Thoracic aorta (tissue), 2 donors: ENCODE measurements at places on chromosomes 2 and 18.

- no peak for DNase-seq
Observed at GRCh38 chr2:174013315-174013751, 48.2 kb upstream of the SP3 start.

DNA sequence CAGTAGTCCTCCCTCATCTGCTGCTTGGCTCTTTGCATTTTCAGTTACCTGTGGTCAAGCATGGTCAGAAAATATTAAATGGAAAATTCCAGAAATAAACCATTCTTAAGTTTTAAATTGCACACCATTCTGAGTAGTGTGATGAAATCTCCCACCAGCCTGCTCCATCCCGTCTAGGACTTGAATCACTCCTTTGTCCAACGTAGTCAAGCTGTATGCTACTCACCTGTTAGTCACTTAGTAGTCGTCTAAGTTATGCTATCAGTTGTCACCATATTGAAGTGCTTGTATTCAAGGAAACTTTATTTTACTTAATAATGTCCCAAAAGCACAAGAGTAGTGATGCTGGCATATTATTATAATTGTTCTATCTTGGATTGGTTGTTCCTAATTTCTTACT is 172.5 kb downstream of the FIGN start:
- no peak for DNase-seq

GRCh38 chr2:82674652-82675051 is 1784.4 kb downstream of the SUCLG1 start:
- DNase-seq = no peak

GRCh38 chr2:179842498-179843153 is 18.8 kb downstream of the ZNF385B start:
- DNase-seq = no peak

DNA sequence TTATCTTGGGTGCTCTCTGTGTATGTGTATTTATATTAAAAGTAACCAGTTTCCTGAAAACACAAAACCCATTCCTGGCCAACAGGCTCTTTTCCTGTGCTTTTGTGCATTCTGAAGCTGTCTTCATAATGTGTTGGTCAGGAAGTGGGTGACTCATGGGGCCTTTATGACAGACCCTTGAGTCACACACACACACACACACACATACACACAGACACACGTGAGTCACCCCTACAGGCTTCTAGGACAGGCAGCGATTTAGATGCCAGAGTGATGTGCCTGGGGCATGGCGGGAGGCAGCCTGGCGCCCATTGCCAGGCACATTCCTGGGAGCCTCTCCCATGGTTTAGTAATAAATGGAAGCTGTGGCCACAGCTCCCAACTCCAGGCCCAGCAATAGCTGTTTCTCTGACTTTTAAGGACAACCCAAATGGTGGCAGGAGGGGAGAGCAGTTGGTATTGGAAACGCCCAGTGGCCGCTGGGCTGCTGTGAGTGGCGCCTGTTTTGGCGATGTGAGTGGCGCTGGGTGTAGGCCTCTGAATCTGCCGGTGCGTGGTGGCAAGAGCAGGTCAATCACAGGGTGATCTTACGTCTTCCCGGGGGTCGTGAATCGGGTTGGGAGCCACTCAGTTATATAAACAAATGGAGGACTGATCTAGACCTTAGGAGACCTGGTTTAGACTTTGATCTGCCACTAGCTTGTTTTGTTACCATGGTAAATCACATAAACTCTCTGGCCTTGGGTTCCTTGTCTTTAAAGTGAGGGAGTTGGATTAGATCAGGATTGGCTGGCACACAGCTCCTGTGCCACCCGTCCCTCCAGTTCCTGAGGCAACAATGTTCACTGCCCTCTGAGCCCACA is 150.7 kb upstream of the DLX2 start:
- peak; percentile 42 for DNase-seq

- no peak for DNase-seq
Observed at GRCh38 chr2:236338495-236339184, 74.4 kb upstream of the ASB18 start.

DNA sequence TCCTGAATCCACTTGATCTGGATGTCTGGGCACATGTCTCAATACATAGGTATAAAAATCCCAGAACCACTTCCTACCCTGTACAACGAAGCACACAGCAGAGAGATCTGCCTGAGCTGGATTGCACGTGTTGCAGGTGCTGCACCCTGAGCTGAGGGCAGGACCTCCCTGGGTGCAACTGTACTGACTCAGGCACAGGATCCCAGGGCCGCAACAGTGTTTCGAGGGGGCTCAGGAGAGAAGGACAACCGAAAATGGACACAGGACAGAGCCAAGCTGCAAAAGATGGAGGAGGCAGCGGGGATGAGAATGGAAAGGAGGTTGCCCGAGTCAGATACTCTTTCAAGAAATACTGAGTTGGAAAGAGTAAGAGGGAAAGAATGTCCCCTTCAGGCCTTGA is 354.1 kb downstream of the EIPR1 start:
- DNase-seq = no peak

GRCh38 chr2:186205254-186205911 is 280.7 kb upstream of the ZC3H15 start:
- no peak for DNase-seq

- no peak for DNase-seq
Observed at GRCh38 chr2:134149904-134150303, 104.0 kb upstream of the MGAT5 start.

DNA sequence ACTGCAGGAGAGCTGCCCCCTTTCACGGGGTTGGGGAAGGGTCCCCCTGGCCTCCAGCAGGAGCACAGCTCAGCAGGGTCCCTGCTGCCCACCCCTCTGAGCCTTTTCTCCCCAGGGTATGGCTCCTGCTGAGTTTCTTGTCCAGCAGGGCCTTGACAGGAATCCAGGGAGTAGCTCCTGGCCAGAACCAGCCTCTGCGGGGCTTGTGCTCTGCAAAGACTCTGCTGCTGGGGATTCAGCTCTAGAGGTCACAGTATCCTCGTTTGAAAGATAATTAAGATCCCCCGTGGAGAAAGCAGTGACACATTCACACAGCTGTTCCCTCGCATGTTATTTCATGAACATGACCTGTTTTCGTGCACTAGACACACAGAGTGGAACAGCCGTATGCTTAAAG is 21.2 kb downstream of the FOSL2 start:
- no peak for DNase-seq

DNA sequence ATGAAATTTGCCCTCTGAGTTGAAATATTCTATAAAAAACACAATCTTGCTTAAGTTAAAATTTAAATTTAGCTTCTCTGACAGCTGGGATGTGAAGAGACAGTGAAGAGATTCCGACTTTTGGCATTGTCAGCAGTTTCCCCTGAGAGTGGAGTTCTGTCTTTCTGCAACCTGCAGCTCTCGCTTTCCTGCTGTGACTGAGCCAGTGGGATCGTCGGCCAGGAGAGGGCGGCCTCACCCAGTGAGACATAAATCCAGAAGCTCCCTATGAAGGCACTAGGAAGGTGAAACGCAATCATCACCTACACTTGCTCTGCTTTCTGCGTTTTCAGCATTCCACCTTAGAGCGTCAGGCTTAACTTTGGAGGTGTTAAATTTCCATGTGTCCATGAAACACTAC is 75.4 kb upstream of the HNMT start:
- DNase-seq = no peak

DNA sequence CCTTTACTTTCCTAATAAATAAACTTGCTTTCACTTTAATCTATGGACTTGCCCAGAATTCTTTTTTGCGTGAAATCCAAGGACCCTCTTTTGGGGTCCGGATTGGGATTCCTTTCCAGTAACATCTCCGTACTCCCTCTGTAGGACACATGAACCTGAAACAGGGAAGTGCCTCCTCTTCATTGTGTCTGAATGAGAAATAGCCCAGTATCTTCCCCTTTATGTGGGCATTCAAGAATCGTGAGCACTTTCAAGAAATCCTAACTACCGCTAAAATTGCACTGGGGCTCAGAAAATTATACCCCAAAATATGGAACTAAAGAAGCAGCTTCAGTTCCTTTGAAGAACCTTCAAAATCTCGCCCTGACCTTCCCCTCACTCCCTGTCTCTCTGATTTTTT is 7.8 kb upstream of the POMC start:
- no peak for DNase-seq

GRCh38 chr18:79962835-79963657 is 1.4 kb upstream of the HSBP1L1 start:
- DNase-seq = no peak

- DNase-seq = no peak
Observed at GRCh38 chr2:143347271-143347695, 218.1 kb downstream of the ARHGAP15 start.

DNA sequence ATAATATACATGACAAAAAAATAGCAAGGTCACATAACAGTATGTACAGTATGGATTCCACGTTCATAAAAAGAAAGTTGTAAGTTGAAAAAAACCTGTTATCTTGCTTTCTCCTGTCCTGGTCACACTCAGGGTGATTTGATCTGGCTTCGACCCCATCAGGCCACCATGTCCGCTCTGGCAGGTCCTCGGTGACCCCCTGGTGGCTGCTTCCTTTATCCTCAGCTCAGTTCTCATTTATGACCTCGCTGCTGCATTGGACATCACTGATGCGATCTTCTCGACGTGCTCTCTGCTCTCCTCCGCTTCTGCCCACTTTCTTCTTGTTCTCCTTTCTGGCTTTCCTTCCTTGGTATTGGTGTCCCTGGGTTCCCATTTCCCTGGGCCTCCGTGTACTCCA is 29.7 kb downstream of the DGKD start:
- DNase-seq = no peak

GRCh38 chr2:9434489-9434888 is 11.0 kb downstream of the CPSF3 start:
- DNase-seq = no peak

DNA sequence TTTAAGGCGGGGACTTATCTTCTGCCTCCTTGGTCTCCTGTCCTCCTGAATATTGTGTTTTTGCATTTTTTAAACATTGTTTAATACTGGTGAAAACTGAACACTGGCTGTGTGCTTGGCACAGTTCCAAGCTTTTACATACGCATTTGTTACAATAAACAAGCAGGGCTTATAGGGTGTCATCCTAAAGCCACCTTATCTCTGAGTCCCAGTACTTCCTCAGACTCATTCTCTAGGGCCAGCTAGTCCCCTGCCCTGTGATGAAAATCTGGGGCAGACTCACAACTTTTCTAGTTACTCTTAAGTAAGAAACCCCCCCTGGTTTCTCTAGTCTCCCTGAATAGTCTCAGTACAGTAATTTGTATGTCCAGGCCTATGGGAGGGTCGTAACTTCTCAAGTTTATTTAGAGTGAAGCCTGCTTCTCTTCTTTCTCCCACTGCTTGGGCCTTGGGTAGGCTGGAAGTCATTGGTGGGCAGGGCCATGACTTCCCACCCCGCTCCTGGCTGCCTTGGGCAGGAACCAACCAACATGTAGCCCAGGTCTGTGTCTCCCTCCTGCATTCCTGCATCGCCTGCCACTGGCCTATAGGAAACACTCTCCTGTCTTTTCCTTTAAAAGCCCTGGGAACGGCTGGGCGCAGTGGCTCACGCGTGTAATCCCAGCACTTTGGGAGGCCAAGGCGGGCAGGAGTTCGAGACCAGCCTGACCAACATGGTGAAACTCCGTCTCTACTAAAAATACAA is 7.7 kb upstream of the KCNE4 start:
- DNase-seq = no peak

DNA sequence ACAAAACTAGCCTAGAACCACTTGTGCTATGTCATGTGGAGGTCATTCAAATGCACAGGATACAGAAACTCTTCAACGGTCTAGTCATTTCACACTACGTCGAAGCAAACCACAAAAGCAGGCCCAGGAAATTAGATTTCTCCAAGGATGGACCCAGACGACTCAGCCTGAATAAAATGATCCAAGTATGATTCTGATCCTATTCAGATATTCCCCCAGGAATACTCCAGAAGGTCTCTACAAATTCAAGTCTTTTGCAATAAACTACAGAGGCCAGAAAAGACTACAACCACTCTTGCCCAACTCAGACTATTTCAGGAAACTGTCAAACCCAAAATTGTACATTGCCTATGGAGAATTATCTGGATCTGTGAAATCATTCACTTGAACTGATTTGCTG is 422.5 kb downstream of the METTL4 start:
- no peak for DNase-seq

DNA sequence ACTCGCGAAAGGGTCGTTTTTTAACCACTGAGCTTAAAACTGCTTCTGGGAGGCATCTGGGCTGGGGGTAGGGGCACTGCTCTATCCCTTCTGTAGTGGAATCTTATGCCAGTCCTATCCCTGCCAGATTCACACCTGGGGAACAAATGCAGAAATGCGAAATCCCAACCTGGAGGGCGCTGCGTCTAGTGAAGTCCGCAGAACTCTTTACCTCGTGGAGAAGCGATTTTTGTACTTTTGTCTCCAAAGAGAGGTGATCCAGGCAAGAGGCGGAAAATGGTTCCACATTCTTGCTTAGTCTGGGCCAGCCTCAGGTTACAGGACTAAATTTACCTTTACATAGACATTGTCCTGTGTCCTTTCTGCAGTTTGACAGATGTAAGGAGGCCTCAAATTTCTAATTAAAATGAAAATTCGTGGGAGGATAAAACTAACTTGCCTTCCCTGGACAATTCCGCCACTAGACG is 10.4 kb downstream of the TBR1 start:
- DNase-seq = no peak

- DNase-seq = no peak
Observed at GRCh38 chr18:9712611-9713010, 4.5 kb downstream of the RAB31 start.

- DNase-seq = no peak
Observed at GRCh38 chr2:37005118-37005868, 39.0 kb upstream of the STRN start.

DNA sequence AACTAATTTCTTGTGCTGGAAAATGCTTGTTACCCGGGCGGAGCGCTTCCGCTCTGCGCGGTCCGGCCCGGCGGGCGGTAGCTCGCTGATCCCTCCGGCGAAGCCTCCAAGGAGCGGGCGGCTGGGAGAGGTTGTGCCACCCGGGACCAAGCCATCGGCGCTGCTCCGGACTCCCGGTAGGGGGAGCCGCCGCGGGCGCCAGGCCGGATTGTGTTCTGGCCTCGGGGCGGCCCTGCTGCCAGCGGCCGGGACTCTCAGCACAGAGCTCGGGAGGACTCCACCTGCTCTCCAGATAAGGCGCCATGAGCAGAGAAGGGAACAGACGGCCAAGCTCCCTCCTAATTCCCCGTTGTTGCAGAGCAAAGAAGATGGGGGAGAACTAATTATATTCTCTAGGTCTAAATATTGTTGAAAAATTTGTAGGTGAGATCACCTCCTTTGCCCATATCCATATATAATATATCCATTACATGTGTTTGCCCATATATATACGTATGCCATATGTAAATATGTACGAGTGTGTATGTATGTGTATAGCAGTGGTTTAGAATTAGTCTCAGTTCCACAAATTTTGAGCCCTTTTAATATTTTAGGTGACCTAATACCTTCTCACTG is 13.8 kb upstream of the SATB2 start:
- DNase-seq = no peak

DNA sequence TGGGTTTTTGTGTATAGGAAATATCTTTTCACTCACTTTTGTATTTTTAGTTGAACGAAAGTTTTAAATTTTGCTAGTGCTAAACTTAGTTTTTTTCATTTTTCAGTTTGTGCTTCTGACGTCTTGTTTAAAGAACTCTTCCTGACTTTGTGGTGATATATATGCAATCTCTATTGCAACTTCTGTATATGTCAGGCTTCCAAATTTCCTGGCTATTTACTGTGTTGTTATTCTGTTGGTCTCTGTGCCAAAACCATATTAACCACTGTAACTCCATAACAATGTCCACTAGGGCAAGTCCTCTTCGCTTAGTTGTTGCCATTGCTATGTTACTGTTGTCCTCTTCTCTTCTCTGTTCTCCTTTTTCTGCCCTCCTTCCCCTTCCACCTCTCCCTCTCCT is 3.2 kb upstream of the EHD3 start:
- DNase-seq = no peak

GRCh38 chr2:16035747-16036745 is 95.7 kb downstream of the MYCN start:
- DNase-seq = no peak
